ENCODE measurements at places on chromosomes 3 and 15.

GRCh38 chr3:32455609-32456428 lies 46.8 kb downstream of the CMTM6 start:
- no peak for DNase-seq

GRCh38 chr3:134437211-134437752 lies 48.5 kb downstream of the ANAPC13 start:
- no peak for DNase-seq

- no peak for DNase-seq
Observed at GRCh38 chr15:69720536-69720935, 267.9 kb downstream of the RPLP1 start.

DNA sequence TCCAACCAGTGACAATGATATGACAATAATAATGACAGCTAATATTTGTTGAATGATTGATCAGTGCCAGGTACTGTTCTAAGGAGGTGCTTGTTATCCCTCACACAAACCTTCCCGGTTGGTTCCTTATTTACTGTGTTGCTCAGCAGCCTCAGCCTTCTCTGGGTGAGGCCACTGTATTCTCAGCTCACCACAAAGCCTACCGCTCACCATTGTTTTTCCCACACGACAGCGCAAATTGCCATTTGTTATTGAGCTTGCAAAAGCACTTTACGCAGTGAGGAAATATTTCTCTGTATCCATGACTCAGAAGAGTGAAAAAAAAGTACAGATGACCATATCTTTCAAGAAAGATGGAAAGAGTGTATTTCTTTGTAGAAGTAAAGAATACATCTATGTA lies 49.5 kb upstream of the PDZRN3 start:
- DNase-seq, result no peak

- no peak for DNase-seq
Observed at GRCh38 chr15:31086344-31086743, 15.2 kb downstream of the TRPM1 start.

GRCh38 chr3:39232859-39233258 lies 40.5 kb upstream of the XIRP1 start:
- DNase-seq, result no peak

DNA sequence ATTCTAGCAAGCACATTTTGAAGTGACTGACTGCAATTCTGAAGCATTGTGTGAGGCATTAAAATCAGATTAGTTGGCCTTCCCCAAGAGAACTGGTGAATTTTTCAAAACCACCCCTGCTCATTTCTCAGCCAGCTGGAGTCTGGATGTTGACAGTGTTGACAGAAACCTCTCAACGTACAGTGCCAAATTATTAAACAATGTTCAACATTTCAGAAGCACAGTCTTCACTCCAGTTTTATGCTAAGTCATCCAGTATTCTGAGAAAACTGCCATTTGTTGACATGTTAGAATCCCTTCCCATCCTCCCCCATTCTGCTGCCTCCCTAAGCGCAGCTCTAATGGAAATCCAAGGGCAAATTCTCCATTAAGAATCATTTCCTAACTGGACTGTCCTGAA lies 369.3 kb upstream of the TRIM42 start:
- DNase-seq, result no peak

DNA sequence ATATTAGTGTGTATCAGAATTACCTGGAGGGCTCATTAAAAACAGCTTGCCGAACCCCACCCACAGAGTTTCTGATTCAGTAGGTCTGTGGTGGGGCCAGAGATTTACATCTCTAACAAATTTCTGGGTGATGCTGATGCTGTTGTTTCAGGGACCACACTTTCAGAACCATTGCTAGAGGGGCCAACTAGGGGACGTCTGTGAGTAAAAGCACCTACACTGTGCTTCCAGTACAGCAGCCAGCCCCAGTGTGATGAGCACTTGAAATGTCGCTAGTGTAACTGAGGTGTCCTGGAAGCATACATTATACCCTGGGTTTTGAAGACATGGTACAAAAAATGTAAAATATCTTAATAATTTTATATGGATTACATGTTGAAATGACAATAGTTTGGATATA lies 33.0 kb downstream of the AGTR1 start:
- no peak for DNase-seq

DNA sequence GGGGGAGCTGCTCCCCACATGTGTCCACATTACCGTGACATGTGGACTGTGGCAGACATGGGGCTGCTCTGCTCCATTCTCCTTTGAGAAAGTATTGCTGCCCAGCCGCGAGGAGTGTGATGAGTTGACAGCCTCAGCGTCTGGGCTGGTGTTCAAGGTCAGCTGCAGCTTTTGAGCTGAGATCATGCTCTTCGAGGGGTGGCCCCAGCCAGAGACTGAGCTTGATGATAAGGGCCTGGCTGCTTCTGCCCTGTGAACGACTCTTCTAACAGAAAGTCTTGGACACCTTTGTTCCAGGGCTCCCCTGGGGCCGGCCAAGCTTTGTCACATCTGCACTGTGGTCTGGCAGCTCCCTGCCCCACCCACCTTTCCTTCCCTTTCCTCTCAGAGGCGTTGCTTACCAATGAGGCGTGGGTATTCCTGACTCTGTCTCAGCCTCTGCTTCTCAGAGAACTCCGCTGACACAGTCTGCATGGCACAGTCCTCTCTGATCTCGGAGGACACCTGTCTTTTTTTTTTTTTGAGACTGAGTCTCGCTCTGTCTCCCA lies 86.6 kb downstream of the CHRD start:
- DNase-seq, result peak; percentile 47

DNA sequence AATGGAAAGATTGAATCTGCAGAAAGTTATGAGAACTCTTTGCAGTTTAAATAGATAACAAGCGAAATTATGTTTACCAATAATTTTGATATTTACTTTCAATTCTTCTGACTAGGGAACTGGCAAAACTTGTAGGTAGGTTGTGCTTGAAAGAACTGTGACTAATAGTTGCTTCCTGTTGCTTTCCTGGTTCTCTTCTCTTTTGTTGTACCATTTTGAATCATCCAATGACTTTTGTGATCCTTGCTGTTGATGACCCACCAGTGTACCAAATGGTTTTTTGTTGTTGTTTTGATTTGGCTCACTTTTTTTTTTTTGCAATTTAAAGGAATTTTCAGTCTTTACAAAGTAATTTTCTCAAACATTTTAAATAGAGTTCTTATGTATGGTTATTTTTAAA lies 64.9 kb upstream of the DCBLD2 start:
- no peak for DNase-seq

GRCh38 chr15:77566092-77566491 lies 66.6 kb downstream of the LINGO1 start:
- DNase-seq, result no peak

GRCh38 chr3:49856181-49857005 lies at the start of gene TRAIP:
TRAIP (minus strand) TSS chr3:49856564; CDS start chr3:49856453, 111 bp downstream.
- peak; percentile 92 for DNase-seq

DNA sequence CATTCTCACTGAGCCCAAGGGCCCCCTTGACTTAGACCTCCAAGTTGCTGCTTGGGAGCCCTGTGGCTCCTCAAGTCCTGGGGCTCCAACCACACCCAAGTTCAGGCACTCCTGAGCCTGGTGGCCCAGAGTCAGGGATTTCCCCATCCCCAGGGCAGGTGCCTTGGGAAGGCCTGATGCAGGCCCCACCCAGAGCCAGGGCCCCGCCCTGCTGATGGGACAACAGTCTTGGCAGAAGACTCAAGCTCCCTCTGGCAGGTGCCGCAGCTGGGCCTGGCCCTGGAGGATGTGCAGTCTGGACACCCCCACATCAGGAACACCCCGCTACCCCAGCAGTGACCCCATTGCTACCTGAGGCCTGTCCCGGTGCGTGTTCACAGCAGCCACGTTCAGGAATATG lies 17.7 kb upstream of the SHISA5 start:
- DNase-seq, result no peak
